ENCODE measurements at places on chromosomes 13 and 19.

GRCh38 chr13:114048443-114048842 lies 74.6 kb upstream of the C13orf46 start:
- DNase-seq, result no peak

- no peak for DNase-seq
Measured at GRCh38 chr19:35623327-35624010, 5.4 kb upstream of the RBM42 start.

- no peak for DNase-seq
Measured at GRCh38 chr19:1254530-1255185, 6.3 kb downstream of the MIDN start.

DNA sequence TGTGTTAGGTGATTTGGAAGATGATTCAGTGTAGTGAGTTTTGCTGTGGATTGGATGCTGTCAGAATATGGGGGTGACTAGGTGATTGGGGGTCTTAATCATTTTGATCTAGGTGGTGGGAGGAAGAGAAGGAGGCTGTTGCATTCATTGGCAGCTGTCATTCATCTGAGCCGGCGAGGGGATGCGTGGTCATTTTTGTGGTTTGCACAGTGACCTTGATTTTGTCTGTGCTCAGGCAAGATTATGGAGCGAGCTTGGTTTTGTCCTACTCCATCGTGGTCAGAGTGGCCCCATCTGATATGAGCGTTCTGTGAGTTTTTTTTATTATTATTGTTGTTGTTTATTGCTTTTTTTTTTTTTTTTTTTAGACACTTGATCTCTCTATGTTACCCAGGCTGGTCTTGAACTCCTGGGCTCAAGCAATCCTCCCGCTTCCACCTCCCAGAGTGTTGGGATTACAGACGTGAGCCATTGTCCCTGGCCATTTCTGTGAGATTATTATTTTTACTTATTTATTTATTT lies 42.0 kb downstream of the SPTBN4 start:
- no peak for DNase-seq

DNA sequence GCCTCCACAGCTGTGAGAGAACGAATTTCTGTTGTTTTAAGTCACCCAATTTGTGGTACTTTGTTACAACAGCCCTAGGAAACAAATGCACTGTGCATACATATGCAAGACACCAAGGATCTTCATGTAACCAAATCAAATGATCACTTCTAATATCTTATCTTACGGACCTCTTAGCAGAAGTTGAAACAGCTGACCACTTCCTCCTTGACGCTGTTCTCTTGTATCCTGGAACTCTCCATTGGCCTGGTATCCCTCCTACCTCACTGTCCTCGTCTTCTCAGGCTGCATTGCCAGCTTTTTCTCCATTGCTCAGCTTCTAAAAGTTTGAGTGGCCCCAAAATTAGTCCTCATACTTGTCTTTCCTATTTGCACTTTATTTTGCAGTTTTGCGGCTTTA lies 200.4 kb downstream of the DLEU7 start:
- no peak for DNase-seq

DNA sequence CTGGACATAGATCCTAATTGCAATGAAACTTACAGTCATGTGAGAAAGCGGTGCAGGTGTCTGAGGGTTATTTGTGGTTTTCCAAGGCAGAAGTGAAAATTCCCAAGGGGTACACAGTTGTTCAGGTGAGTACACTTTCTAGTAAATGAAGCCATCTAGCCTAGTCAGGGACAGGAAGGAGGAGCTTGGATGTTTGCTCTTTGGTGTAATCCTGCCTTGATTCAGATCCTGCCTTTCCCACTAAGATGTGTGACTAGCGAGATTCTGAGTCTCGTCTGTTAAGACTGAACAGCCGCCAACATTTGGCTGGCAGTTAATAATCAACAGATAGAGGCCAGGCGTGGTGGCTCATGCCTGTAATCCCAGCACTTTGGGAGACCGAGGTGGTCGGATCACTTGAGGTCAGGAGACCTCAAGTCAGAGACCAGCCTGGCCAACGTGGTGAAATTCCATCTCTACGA lies 2.5 kb downstream of the RPS9 start:
- DNase-seq, result no peak

GRCh38 chr13:24706886-24707585 lies 26.8 kb downstream of the ATP12A start:
- DNase-seq, result no peak

DNA sequence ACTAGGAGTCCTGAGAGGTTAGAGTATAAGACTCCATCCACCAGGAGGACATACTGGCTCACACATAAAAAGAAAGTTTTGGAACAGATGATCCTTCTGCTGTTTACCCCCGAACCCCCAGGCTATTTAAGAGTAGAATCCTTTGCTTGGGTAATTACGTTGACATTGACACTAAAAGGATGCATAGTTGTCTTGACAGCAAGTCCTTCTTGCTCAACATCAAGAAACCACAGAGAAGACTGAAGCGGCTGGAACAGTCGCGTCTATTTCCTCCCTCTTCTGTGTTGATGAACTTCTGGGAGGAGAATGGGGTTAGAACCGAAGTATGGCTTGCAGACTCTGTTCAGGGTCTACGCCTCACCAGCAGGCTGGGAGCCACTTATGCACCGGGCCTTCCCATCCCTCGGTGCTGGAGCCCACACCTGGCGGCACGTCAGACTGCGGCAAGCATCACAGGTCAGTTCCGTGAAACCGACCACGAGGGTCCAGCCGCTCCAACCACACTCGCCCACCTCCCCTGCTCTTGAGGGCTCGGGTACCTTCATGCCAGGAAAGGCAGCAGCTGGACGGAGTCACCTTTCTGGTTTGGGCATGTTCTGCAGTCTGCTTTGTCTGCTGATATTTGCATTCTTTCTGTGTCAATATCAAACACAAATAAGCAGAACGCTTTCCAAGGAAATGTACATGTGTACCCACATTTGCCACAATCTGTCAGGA lies 42.4 kb upstream of the RANBP3 start:
- DNase-seq, result no peak

GRCh38 chr13:30466358-30466714 lies 600 bp upstream of the HMGB1 start:
- DNase-seq, result no peak

DNA sequence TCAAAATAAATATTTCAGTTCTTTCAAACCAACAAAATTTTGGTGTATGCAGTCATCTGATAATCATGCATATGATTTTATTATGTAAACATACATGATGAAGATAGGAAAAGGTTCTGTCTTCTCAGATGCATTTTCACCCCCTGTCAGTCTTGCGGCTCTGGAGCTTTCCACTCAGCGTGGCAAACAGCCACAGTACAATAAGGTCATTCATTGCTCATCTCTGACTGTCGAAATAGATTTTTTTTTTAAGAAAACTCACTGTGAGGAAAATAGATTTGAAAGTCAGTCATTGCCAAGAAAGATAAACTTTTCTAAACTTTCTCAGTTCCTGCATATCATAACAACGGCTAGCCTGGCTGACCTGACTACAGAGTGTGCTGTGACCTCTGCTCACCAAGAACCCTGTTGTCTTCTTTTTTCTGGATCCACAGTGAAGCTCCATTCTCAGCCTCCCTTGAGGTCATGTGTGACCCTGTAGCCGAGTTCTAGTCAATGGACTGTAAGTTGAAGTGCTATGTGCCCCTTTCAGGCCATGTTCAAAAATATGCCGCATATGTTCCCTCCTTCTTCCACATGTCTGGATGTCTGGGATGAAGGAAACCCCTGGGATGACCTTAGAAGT lies 519.6 kb downstream of the KLF5 start:
- no peak for DNase-seq

DNA sequence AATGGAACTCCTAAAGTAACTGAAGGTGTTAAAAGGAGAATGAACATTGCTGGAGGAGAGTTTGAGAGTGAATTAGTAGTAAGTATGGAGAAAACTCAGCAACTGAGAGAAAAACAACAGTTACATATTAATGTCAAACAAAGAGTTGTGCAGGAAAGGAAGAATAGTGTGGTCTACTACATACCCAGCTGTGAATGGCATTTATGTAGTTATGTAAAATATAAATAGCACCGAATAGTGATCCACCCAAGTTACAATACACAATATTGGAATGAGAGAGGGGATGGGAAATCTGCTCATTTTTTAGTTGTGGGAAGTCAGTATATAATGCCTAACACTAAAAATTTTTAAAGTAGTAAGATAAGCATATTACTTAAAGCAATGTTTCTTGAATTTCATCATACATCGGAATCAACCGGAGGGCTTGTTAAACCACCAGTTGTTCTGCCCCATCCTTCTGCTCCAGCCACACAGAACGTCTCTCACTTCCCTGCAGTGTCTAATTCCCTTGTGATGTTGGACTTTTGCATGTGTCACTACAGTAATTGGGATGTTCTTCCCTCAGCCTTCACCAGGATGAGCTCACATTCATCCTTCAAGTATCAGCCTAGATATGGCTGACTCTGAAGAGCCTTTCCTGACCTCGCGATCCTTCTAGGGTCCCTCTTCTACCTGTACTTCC lies 11.5 kb downstream of the CCDC70 start:
- no peak for DNase-seq

DNA sequence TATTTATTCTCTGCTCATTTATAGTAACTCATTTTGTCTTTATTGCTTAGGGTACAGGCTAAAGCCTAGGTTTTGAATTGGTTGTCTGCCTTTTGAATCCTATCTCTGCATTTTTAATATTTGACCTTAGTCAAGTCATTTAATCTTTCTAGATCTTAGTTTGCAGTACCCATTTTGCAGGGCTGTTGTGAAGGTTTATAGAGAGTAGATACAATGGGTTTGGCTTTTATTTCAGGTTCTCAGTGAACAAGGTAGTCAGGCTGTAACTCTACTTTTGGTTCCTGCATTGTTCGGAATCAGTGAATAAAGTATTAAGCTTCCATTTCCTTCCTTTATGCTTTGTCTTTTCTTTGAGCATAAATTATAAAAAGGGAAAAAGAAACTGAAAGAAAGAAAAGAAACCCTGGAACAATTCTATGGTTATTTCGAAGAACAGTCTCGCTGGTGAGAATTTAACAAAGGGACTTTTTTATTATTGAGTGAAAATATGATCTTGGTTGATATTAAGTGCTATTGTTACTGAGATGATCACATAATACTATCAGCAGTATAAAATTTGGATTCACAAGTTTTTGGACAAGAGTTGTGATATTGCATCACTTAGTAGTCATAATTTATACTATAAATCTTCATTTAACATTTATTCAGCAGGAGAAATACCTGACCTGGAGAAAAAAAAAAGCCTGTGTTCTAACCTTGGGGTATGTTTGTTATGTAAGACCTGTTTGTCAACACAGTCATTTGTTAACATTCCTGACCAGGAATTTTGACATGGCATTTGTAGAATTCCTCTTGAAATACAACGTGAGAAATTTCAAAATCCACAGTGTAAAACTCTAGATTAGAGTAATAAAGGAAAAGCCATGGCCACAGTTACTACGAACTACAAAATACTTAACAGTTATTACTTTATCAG lies 91.3 kb downstream of the ZMYM2 start:
- no peak for DNase-seq

DNA sequence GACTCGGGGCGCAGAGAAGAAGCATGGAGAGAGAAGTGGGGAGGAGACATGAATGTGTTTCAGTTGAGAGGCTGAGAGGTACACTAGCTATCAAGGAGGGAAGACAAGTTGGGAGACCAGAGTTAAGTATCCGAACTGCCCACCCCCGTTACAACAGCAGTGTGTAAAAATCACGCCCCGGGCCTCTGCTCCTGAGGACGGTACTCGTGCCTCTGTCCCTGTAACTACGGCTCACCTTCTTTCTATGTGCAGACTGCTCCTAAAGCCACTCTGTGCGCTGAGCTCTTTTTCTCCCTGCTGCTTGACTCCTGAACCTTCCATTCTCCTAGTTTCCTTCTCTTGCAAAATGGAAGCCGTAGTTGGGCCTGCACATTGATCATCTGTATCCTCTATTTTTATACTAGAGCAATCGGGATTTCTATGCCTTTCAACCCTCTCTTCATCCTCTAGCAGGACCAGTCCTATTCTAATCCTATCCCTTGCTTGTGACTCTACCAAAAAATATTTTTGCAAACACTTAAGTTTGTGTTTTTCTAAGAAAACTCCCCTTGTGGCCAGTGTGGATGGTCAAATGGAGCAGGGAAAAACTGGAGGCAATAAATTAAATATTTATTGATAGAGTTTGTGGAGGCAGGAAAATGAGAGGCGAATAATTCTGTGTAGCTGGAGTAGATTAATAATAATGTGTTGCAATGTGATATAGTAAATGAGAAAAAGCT lies 569 bp downstream of the POLR1D start:
- DNase-seq, result no peak

DNA sequence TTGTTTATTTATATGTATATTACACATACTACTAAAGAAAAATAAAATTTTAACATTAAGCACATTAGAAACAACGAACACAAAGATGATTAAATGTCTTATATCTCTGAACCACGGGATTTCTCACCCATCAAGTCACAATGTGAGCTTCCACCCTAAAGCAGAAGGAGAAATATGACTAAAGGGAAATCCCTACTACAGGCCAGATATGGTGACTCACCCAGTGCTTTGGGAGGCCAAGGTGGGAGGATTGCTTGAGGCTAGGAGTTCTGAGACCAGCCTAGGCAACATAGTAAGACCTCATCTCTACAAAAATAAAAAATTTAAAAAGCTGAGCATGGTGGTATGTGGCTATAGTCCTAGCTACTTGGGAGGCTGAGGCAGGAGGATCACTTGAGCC lies 24.6 kb downstream of the DCT start:
- DNase-seq, result peak; percentile 11

DNA sequence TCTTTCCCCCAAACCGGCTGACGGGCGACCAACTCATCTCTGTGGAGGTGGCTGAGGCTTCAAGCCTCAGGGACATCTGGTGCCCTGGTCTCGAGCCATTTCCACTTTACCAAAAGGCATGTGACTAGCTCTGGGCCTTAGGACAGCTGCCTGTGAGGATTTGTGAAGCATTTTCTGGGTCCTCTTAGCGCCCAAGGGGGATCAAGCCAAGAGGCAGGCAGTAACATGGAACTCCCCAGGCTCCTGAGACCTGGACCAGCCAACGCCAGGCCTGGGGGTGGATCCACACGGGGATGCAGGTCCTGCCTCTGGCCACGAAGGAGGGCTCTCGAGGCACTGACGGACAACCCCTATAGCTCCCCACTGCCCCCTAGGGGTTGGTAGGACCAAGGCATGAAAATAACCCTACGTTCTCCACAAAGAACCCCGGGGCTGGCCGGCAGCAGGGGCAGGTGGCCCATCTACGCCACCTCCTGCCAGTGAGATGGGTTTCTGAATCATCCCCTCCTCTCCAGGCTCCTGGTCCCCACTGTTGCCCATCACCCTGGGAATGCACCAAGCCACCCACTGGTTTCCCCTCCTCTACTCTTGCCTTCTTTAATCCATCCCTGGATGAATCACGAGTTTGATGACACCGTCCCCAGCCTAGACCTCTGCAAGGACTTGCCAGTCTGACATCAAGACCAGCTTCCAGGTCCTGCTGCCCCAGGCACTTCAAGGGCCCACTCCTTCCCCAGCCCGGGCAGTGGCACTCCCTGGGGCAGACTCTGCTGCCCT lies 7.0 kb upstream of the MYDGF start:
- no peak for DNase-seq

- no peak for DNase-seq
Measured at GRCh38 chr13:40581277-40581579, 85.2 kb downstream of the FOXO1 start.

GRCh38 chr13:62524498-62524897 lies 1108.8 kb upstream of the PCDH20 start:
- no peak for DNase-seq
